ENCODE measurements at places on chromosomes 16 and 17.
A peak's percentile ranks its signal among the peaks of the same experiment; 100 is the strongest.

DNA sequence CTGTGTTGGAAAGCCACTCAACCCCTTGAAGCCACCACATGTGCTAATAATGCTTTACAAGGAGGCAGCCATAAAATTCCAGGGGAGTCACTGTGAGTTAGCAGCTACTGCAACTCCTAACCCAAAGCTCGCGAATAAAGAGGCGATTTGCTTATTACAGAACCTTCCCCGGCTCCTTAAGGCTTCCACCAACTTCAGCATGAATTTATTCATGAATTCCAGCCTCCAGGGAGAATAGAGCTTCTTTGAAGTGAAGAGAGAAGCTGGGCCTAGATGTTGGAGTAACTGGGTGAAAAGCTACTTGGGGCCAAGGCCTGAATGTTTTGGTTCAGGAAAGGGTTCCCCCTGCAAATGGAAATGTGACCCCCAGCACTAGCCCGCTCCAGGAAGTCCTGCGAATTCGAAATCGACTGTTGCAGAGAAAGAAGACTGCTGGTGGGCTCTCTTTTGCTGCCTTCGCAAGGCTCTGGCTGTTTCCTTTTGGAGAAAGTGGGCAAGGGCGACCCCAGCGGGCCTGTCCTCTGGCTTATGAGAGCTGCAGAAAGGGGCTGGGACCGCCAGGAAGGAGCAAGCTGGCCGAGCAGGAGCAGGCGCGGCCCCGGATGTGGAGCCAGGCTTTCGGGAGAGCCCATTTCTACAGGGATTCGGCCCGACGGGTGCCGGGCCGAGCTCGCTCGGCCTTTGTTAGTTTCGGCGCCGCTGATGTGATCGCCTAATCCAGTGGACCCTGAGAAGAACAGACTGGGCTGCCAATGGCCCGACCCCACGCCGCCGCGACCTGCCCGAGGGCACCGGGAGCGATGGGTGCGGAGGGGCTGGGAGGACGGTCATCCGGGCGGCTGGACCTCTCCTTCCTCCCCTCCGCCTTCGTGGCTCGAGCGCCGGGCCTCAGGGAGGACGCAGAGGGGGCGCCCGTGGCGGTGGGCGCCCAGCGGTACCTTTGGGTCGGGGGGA, 7.6 kb downstream of the CBX8 start:
- DNase-seq, result no peak

DNA sequence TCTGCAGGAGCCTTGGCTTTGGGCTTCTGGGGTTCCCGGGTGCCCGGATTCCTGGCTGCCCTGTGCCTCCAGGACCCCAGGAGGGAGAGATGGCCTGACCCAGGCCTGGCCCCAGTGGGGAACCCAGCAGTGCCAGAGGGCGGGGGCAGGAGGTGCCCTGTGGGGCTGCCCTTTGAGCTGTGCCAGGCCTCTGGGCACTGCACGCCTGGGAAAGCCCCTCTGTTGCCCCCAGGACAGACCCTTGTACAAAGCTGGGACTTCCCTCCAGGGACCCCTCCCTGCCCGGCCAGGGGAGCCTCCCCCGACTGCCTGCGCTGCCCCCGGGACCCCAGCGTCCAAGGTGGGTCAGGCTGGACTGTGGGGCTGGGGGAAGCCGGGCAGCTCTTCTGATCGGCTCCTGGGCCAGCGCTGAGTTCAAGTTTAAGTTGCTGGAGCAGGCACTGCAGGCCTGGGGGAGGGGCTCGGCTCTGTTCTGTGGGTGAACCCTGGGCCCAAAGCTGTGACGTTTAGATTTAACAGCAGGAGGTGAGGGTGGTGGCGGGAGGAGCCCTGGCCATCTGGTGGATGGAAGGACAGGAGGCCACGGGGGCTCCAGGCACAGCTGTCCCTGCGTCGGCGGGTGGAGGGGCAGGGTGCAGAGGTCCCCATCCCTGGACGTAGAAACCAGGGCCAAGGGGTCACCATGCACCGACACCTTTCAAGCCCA, 27.6 kb upstream of the C1QTNF8 start:
- no peak for DNase-seq

- DNase-seq, result peak; percentile 72
These were observed 9.0 kb upstream of the MAPK3 start for GRCh38 chr16:30131869-30132475.

- peak; percentile 14 for DNase-seq
These were observed 8.6 kb upstream of the MMP15 start for GRCh38 chr16:58016840-58017446.

DNA sequence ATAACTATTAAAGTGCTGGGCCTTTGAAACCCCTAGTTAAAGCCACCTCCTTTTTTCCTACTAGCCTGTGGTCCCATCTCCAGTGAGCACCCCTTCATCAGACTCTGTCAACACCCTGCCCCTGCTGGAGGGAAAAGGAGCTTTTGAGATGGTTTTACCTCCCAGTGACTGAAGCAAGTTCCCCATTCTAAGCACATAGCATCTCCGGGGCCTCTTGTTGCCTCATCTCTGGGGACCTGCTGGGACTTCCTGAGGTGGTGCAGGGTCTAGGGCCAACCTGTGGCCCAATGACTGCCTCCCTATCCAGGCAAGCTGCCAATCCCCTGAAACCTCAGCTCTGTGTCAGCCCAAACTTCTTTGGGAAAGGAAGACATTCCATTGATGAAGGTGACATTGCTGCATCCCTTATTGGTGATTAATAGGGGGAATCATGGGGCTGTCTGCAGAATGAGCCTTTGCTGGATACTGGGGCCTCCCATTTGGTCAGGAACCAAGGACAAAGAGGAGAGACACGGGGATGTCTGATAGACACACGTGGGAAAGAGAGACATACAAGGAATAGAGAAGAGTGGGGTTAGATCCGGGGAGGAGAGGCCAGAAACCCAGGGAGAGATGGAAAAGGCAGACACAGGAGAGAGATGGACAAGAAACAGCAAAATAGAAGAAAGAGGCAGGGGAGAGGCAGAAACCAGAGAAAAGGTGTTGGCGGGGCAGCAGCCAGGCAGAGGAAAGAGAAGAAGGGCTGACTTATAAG, 2.4 kb downstream of the C1QL1 start:
- no peak for DNase-seq

GRCh38 chr16:78246559-78246958, 147.1 kb downstream of the WWOX start:
- no peak for DNase-seq

DNA sequence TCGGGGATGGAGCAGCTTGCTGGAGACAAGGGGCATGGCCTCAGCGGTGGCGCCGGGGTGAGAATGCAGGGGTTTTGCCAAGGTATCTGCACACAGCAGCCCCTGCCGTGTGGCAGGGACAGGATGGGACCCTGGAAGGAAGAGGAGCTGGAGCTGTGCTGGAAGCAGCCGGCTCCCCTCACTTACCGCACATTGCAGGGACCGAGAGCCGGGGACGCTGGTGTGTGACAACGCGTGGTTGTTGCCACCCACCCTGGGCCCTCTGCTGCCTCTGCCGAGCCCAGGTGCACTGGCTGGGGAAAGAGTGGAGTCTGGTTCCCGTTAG, 3.0 kb downstream of the NUBP2 start:
- no peak for DNase-seq

All from NCI-H1694 treated with DMSO at 0.1 percent for 48 hours (cell line).